PC-9 (cell line): ENCODE measurements at places on chromosomes 11 and 22. TPM values are rescaled to one million over a fixed set of nuclear protein-coding genes. Genes with fewer than 3 reads are reported as not detected.

The DDI1 gene
- not detected in 2 replicates for total RNA-seq

The EHBP1L1 gene
- total RNA-seq, result 123 and 170 TPM in 2 replicates

The TYR gene
- total RNA-seq, result not detected in 2 replicates

The CABP4 gene
- total RNA-seq, result 2.0 and 2.5 TPM in 2 replicates

The MS4A4A gene
- total RNA-seq, result not detected in 2 replicates

The DGCR6 gene
- 0.63 and 1.4 TPM in 2 replicates for total RNA-seq

The PTPRJ gene
- 43.3 and 43.7 TPM in 2 replicates for total RNA-seq

The UBTFL1 gene
- not detected in 2 replicates for total RNA-seq

The KLHL22 gene
- total RNA-seq, result 17.7 and 20.0 TPM in 2 replicates

The F2 gene
- 0.20 TPM in 1 of 2 replicates, not detected in the other for total RNA-seq
